ENCODE measurements at places on chromosomes 2 and 18.

DNA sequence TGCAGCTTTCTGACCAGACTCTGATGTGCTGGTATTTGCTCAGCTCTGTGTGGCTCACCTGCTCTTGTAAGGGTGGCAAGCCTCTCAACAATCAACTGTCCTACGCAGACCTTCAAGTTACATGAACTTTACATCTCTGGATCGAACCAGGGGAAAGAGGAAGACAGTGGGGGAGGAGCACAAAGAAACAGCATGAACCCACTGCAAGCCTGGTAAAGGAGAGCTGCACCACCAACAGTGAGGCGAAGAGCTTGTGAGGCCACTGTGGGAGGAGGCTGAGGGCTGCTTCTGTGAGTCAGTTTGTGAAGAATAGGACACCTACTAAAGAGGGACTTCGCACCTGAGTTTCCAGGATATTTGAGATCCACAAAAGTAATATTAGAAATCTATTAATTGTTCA is 18.8 kb upstream of the FAM110C start:
- DNase-seq: no peak

DNA sequence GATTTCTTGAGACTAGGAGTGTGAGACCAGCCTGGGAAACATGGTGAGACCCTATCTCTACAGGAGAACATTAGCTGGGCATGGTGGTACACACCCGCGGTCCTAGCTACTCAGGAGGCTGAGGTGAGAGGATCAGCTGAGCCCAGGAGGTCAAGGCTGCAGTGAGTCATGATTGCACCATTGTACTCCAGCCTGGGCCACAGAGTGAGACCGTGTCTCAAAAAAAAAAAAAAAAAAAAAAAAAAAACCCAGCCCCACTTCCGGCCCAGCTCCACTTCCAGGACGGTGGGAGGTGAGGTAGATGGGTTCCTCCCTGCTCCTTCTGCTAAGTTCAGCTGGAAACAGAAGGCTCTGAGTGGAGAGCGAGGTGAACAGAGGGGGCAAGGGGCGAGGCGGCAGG is 41.4 kb upstream of the NFATC1 start:
- no peak for DNase-seq

DNA sequence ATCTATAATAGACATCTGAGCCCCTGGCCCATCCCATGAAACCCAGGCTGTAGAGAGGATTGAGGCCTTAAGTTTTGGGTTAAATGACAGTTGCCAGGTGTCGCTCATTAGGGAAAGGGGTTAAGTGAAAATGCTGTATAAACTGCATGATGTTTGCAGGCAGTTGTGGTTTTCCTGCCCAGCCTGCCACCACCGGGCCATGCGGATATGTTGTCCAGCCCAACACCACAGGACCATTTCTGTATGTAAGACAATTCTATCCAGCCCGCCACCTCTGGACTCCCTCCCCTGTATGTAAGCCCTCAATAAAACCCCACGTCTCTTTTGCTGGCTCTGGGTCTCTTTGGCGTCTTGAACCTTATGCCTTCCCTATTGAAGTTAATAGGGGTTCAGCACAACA is 110.7 kb downstream of the XRCC5 start:
- DNase-seq: no peak

DNA sequence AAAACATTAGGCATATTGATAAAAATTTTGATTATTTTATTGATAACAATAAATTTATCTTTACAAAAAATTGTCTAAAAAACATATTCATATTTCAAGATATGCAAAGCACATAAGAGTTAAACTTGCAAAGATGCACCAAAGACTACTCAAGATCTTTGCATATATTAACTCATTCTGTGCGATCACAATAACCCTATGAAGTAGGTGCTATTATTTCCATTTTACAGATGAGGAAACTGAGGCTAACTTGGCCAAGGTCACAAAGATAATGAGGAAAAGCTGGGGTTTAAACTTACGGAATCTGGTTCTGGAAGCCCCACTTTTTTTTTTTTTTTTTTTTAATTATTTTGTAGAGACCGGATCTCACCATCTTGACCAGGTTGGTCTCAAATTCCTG is 94.4 kb upstream of the SERTAD2 start:
- DNase-seq: no peak

DNA sequence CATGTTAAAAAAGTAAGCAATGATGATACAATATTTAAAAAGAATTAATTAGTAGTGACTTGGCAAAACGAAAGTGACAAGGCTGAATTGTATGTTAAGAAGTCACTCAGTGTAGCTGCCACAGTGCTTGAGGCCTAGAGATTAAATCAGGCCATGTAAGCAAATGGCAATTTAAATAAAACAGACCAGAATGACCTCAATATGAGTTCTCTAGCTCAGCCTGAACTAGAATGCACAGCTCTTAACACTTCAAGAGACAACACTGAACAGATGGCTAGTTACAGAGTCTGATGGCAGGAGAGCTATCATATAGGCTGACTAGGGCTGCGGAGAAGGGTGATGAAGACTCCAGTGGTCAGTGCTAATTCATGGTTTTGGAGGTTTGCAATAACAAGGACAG is 117.9 kb upstream of the ZBTB14 start:
- DNase-seq: no peak

DNA sequence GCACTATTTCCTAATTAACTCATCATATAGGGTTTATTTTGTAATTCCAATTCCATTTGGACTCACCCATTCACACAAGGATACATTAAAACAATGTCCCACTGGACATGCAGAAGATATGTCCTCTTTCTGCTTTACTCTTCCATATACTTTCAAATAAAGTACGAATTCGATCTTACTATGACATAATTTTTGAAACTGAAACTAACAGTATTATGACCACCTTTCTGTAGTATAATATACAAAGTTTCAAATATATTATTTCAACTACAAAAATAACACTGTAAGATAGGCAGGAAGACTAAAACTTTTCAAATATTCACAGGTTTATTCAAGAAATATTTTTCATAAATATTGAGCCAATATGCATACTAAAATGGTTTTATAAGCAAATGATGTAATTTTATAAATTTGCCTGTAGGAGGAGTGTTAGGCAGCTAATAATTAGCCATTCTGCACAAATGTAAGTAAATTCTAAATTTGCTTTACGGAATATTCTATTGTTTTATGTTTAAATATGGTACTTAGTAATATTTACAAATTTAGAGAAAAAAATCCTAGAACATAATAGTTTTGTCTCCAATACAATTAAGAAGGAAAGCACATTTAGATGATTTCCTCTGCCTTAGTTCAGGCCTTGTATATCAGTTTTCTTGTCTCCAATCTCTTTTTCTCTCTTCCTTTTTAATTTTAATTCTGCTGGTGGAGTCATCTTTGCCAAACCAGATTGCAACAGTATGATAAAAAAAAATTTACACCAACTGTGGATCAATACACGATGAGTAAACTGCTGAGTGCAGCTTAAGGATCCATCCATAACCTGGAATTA is 85.9 kb downstream of the CERKL start:
- no peak for DNase-seq

GRCh38 chr2:15941871-15942710 is 1.7 kb downstream of the MYCN start:
- peak; percentile 4 for DNase-seq

DNA sequence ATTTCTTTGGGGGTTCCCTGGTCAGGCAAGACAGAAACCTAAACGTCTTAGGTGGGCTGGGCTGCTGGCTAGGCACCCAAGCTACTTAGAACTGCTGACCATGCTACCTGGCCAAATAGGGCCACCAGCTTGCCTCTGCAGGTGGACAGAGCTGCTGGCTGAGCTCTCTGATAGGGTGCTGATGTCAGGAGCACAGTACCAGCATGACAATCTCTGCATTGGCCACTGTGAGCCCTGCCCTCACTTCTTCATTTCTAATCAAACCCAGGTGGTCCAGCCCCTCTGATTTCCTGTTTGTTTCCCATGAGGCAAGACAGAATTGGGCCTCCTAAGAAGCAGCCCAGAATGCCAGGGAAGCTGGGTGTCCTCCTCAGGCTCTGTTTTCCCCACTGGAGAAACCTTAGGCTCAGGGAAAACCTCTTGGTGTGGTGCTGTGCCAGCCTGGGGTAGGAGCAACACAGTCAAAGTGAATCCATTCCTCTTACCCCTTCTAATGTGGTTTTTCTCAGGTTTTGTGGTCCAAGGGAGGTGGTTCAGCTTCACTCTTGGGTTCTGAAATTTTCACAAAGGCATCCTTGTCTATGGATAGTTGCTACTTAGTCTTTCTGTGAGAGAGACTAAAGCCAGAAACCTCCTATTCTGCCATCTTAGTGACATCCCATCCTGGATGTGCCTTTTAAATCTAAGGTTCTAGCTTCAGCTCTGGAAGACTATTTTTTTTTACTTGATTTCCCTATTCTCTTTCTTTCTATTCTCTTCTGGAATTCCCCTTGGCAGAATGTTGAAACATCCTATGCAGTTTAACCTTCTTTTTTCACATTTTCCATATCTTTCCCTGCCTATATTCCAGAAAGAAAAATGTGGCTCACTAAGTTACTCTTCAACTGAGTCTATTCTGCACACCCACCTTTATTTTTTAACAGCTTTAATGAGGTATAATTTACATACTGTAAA is 15.2 kb downstream of the SP100 start:
- no peak for DNase-seq

DNA sequence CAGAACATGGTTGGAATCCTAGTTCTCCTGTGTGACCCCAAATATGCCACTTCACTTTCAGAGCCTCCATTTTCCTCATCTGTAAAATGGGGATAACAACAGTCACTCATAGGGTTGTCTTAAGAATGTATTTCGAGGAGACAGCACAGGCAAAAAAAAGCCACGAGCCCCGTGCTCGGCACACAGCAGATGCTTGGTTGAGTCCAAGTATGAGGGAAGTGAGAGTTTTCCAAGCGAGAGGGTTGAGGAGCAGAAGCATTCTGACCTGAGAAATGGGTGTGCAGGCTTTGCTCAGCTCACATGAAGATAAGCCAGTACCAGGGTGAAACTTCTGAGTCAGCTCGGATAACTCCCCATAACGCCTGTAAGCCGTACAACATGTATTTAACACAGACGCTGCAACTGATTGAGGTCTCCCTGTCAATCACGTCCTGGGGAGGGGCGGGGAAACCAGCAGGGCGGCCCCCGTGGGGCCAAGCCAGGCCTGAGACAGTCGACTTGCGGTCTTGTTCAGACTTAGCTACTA is 23.0 kb upstream of the ODC1 start:
- no peak for DNase-seq
